ENCODE measurements at places on chromosomes 5 and 9.
A peak's percentile ranks its signal among the peaks of the same experiment; 100 is the strongest.

DNA sequence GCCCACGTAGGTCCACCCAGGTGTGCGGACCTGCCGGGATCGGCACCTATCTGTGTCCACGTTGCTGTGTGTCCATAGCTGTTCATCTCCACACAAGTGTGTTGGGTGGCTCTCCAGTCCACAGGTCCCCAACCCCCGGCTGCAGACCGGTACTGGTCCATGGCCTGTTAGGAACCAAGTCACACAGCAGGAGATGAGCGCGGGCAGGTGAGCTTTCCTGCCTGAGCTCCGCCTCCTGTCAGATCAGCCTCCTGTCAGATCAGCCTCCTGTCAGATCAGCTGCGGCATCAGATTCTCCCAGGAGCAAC, 18.9 kb downstream of the LAMC3 start:
- no peaks in the 10 kb centered on the region for H3K4me1 ChIP-seq
- H3K36me3 ChIP-seq: no peaks in the 10 kb centered on the region
- H3K4me3 ChIP-seq: no peak overlapping the region
- no peaks in the 10 kb centered on the region for H3K27me3 ChIP-seq
- no peak for DNase-seq

DNA sequence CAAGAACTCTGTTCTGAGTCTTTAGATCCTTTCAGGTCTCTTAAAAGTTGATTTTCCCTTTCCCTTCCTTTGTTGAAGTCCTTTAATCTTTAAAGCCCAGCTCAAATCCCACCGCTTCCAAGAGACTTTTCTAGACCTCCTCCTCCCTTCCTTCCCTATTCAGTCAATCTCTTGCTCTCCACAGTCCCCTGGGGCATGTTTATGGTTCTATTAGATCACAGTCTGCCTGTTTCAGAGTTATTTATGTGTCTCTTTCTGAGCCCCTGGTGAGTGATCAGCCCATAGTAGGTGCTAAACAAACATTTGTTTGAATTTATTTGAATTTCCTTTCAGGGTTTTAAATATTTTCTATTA, 7.2 kb upstream of the ARSI start:
- no peaks in the 10 kb centered on the region for H3K4me1 ChIP-seq
- H3K4me3 ChIP-seq: no peak overlapping the region

DNA sequence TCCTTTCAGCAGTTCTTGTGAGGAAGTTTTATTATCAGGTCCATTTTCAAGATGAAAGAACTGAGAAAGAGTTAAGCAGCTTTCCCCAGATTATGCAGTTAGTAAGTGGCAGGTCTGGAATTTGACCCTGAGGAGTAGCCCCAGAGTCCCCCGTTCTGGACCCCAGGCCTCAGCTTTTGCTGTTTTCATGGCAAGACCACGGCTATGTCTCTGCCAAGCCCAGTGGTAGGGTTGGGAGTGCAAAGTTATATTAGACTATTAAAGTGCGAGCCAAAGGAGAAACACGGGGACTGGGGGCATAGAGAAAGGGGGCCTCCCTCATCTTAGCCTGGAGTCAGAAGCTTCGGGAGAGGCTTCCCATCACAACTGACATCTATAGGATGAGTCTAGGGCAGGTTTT, 19.3 kb upstream of the ORM1 start:
- no peaks in the 10 kb centered on the region for H3K27me3 ChIP-seq
- H3K36me3 ChIP-seq: no peaks in the 10 kb centered on the region
- DNase-seq: peak; percentile 10
- H3K4me1 ChIP-seq: no peaks in the 10 kb centered on the region
- H3K4me3 ChIP-seq: no peak overlapping the region

DNA sequence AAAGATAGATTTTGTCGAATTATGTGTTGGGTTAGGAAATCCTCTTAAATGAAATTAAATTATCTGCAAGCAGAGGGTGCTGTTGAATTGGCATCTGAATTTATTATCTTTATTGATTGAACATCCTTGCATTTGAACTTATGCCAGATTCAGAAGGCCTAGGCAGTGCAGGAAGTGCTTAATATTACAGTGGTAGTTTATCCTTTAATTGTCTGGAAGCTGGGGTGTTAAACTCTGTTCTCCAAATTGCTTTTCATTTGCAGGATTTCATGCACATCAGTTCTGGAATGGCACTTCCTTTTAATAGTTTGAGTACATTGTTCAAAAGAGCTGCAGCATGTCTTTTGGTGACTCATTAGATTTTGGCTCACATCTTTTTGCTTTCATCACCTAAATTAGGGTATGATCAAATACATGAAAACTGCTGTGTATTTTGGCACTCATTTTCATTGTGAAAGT, 186.3 kb downstream of the KDM4C start:
- no peak overlapping the region for H3K4me3 ChIP-seq
- no peak overlapping the region for H3K27ac ChIP-seq
- H3K36me3 ChIP-seq: no peaks in the 10 kb centered on the region
- H3K27me3 ChIP-seq: no peaks in the 10 kb centered on the region
- no peak for DNase-seq
- peaks cover 8% of the 10 kb centered on the region for H3K4me1 ChIP-seq

GRCh38 chr5:160036243-160036642, 27.3 kb downstream of the TTC1 start:
- no peak overlapping the region for H3K4me3 ChIP-seq
- no peak for DNase-seq
- H3K27me3 ChIP-seq: no peaks in the 10 kb centered on the region
- no peaks in the 10 kb centered on the region for H3K4me1 ChIP-seq

All from upper lobe of left lung (tissue), 6 donors.